ENCODE measurements at places on chromosomes 5 and 9.

DNA sequence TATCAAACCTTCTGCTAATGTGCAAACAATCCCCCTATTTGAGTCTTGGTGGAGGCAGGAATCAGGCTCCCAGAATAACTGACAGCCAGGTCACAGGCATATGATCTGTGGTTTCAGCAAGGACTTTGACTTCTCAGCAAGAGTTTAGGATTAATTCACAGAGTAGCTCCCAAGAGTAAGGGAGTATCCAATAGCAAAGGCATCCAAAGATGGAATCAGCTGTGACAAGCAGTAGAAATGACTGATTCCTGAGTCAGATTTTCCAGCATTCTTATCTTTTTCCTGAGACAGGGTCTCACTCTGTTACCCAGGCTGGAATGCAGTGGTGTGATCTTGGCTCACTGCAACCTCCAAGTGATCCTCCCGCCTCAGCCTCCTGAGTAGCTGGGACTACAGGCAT, 108.3 kb downstream of the EPB41L4A start:
- no peak for DNase-seq

DNA sequence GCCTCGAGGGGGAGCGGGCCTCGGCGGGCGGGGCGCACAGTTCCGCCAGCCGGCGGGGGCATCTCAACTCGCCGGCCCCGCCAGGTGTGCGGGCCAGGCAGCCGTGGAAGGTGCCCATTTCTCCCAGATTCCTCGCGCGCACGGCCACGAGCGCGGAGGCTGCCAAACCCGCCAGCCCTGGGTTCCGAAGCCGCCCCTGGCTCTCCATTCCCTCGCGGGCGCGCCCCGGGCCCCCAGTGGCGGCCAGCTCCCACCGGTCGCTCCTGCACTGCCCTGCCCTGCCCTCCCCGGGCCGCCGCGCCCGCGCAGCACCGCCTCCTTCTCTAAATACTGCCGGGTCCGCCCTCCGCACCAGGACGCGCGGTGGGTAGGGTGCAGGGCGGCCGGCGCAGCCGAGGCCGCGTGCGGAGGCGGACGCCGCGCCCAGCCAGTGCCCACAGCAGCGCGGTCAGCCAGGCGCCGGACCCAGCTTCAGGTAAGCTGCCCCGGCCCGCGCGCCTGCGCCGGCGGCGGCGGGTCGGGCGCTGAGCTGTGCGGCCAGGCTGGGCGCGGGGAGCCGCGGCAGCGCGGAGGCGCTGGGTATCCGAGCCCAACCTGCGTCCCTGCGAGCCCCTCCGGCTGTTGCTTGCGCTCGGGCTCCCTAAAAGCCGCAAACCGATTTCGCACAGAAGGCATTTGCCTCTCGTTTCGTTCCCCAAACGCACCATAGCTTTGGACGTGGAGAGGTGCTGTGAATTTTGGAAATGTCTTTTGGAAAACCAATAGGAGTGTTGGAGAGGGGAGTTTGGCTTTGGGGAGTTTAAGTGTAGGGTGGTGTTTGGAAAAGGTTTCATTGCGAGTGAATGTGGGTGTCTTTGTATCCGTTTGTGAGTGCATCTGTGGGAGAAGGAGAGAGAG, at the start of gene TMEM171:
Gene TMEM171, plus strand, starts transcription at position 354 of the 897 bp plus-strand sequence. CDS start 2,799 bp downstream, outside the sequence.
- DNase-seq = no peak

DNA sequence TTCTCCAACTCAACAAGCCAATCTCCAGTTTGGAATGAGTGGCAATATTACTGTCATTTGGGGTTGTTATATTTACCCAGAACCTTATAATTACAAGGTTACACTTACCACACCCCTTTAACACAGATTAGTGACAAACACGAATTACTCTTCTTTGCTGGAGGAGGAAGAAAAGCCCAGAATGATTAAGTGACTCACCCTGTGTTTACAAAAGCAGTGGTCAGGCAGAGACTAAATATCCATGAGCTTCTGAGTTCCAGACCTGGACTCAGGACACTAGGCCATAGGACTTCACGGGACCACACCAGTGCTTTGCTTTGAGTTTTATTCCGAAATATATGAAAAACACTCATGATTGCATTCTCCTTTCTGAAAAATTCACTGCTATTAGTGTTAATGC, 370.8 kb downstream of the TLE1 start:
- DNase-seq = no peak

DNA sequence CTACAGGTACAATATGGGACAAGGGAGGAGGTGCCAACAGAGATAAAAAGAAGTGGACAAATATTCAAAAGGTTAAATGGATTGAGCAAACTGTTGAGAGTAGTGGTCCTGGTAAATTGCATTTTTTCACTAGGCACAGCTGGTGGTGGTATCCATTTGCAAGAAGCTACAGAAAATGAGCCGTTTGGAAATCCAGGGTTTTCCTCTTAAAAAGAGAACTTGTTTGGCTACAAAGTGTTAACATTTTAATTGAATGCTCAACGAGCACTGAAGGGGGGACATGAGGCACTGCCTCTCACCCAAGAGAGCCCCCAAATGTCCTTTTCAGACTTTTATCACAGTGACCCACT, 491 bp upstream of the ZCCHC9 start:
- no peak for DNase-seq

DNA sequence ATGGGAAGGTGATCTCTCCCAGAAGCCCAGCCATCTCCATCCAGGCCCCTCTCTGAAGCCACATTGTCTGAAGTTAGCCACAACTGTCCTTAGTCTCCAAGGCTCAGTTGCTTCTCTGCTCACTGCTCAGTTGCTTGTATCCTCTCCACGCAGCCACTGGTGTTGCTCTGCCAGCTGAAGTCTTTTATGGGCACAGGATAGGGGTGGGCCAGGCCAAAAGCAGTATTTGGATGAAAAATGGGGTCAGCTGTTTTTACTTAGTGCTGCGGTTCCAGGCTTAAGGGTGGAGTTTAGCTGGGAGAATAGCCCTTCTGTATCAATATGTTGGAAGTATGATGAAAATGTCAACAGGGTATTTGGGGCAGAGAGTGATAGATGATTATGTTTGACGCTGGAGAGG, 168.8 kb upstream of the PPP1R2B start:
- no peak for DNase-seq

- no peak for DNase-seq
Measured at GRCh38 chr9:80061940-80062339, 490.2 kb downstream of the TLE4 start.

DNA sequence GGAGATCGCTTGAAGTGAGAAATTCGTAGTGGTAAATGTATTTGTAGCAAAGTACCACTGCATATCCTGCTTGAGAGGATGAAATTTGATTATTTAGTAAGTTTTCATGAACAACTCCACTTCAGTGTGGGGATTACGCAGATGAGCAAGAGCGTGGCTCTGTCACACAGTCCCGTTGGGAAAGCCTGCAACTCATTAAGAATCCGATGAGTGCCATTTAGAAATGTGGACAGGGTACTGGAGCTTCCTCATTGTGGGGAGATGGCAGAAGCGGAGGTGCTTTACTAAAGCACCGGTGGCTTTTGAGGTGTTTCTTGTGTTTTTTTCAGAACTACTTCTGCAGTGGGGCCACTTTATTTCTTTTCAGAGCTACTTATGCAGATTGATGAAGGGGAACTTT, 1.4 kb downstream of the TJP2 start:
- DNase-seq = no peak

DNA sequence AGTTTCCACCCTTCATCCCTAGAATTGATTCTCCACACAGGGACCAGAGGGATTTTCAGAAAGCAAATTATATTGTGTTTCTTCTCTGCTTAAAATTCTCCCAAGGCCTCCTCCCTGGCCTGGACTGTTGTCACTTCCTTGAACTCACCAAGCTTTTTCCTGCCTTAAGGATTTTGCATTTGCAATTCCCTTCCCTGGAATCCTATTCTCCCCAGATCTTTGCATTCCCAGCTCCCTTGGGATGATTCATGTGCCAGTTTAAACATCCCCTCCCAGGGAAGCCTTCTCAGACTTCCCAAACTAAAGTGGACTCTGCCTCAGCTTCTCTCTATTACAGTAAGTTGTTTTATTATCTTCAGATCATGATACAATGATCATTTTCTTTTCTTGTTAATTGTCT, 35.2 kb upstream of the PDE8B start:
- DNase-seq = no peak

DNA sequence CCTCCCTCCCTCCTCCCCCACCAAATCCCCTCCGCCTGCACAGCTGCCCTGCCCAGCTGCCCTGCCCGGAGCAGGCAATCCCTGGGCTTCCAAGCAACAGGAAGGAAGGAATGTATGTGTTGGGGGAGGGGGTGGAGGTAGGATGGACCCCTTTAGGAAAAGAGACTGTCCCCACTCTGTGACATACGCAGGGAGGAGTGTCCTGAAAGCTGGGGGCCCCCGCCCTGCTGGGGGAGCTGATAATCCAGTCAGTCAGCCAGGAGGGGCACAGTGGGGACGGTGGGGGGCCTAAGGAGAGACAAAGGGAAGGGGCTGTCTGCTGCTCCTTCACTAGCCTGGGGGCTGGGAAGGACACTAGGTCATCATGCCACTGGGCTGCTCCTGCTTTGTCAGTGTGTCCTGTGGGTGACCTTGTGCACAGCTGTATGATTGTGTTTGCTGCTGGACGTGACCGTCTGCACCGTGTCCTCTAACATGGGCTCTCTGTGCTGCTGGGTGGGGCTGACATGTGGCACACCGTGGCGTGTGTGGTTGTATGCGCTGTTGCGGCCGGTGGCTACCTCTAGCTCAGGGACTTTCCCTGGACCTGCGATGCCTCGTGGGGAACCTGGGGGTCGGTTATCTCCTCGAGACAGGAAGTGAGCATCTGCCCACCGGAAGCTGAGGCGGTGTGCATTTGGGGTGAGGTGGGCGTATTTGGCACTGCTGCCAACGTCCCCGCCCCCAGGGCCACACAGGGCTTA, 3.0 kb downstream of the N4BP3 start:
- DNase-seq = peak; percentile 80

DNA sequence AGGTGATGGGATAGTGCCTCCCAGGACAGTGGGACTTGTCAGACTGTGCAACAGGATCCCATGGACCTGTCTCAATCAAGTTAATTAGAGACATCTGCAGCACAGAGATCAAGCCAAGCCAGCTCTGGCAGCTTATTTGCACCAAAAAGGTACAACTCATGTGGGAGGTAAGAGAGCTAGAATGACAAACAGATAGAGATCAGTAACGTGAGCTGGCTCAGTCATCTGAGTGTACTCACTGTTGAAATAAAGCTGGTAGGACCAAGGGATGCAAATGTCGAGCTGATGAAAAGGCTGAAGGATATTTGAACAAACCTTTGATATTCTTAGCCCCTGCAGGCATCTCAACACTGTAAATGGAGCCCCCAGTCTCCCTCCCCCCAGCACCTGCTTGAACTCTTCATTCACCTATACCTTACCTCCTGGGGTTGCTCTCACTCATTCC, 198.1 kb downstream of the EFNA5 start:
- DNase-seq = no peak

GRCh38 chr9:114725930-114726329, 43.9 kb upstream of the TEX48 start:
- no peak for DNase-seq

GRCh38 chr9:92048924-92049625, 66.1 kb downstream of the SPTLC1 start:
- no peak for DNase-seq

GRCh38 chr5:138514021-138514420, 29.0 kb downstream of the ETF1 start:
- DNase-seq = no peak

DNA sequence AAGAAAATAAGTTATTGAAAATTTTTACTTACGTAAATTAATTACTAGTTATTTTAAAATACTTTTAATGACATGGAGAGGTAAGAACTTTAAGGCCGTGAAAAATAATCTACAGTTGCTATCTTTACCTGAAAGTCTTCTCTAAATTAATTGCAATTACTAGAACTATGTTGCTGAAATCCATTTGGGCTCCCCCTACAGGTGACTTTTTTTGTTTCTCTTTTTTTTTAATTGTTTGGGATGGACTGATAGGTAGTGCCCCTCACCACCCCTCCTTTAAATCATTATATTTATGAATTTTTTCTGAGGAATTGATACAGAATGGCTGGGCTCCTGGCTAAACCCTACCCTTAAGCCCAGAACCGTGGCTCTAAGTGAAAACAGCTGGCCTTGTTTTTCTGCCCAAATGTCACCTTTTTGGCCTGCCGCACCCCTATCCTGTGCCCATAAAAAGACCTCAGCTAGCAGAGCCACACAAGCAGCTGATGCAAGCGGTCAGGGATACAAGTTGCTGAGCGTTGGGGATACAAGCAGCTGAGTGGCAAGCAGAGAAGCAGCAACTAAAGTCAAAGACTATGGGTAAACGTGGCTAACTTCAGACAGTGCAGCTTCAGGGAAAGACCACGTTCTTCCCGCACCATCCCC, 315.2 kb upstream of the ACO1 start:
- no peak for DNase-seq

- peak; percentile 6 for DNase-seq
Measured at GRCh38 chr5:146565764-146566367, 49.9 kb upstream of the GPR151 start.

GRCh38 chr9:114342755-114343440, 13.2 kb downstream of the ORM2 start:
- DNase-seq = no peak

DNA sequence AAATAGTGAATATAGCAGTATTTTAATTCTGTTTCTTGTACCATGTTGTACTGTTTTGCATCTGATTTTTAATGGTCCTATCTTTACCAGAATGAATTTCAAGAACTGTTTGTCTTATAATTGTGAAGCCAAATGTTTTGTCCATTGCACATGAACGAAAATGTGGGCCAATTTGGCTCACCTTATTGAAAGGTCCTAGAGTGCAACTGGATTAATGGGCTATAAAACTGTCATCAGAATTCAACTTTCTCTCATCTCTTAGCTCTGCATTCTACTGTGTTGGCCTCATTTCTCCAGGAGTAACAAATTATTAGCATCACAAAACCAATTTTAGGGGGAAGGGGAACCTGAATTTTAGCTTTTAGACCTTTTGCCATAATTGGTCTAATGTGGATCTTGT, 179.4 kb upstream of the NUDT12 start:
- no peak for DNase-seq

GRCh38 chr9:131302244-131303075, 12.9 kb downstream of the PLPP7 start:
- no peak for DNase-seq

DNA sequence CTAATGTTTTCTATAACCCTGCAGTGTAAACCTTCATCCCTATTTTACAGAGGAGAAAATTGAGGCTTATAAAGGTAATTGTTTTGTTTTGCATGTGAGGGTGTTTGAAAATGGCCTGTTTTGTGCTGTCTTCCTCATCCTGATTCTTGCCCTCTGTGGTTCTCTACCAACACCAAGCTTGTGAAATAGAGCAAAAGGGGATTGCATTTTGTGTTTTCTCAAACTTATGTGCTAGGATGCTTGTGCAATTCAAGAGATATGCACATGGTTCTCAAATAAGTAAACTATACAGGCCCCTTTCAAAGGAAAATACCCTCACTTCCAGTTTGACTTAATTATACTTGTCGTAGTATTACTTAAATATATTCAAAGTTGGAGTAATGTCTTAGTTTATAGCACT, 17.2 kb downstream of the PAM start:
- DNase-seq = no peak

GRCh38 chr5:172918421-172919371, 40.5 kb upstream of the RPL26L1 start:
- peak; percentile 21 for DNase-seq

GRCh38 chr5:140367256-140368013, 7.4 kb downstream of the SLC4A9 start:
- DNase-seq = no peak

GRCh38 chr9:6355728-6356127, 27.6 kb downstream of the TPD52L3 start:
- DNase-seq = no peak
